ENCODE measurements at places on chromosomes 11 and 22. TPM values are rescaled to one million over a fixed set of nuclear protein-coding genes. Genes with fewer than 3 reads are reported as not detected.
A peak's percentile ranks its signal among the peaks of the same experiment; 100 is the strongest.

DNA sequence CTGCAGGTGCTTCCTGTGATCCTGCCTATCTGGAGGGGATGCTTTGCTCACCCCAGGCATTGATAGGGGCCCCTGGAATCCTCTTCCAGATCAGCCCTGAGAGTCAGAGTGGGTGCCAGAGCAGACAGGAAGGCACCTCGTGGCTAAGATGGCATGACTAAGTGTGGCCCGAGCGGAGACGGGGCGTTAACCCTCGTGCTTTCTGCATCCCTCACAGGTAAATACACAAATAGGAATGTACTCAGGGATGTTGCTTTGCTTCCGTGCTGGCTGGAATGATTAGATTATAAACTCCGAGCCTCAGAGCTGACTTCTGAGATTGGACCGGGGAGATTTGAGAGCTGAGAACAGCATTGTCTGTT is 312.7 kb upstream of the B3GAT1 start:
- no peaks in the 10 kb centered on the region for H3K4me1 ChIP-seq
- H3K36me3 ChIP-seq: no peaks in the 10 kb centered on the region
- DNase-seq: no peak
- H3K27me3 ChIP-seq: no peaks in the 10 kb centered on the region
- no peak overlapping the region for H3K4me3 ChIP-seq
- H3K27ac ChIP-seq: no peak overlapping the region

DNA sequence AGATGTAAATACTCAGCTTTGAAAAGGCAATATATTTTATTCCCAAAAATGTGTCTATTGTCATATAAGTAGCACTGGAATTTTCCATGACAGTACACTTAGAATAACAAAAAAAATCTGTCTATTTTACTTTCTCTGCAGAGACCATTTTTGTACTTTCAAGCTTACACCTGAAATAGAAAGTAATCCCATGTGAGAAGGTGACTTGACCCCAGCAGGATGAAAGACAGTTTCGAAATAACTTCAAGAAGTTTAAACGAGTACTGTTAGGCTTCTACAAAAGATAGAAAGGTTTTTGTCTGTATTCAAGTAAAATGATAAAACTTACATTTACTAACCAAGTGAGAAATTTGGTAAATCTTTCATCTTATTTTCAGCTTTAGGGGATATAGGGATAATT is 259.9 kb upstream of the CTSC start:
- no peaks in the 10 kb centered on the region for H3K27me3 ChIP-seq
- H3K4me1 ChIP-seq: no peaks in the 10 kb centered on the region
- no peak overlapping the region for H3K4me3 ChIP-seq
- no peak overlapping the region for H3K27ac ChIP-seq

- H3K27me3 ChIP-seq: no peaks in the 10 kb centered on the region
- H3K36me3 ChIP-seq: no peaks in the 10 kb centered on the region
- H3K4me1 ChIP-seq: peaks cover 7% of the 10 kb centered on the region
- peak; percentile 81 for DNase-seq
- H3K27ac ChIP-seq: no peak overlapping the region
- H3K4me3 ChIP-seq: no peak overlapping the region
Observed at GRCh38 chr11:134050541-134051383, 18.1 kb upstream of the JAM3 start.

ACER3 gene
- total RNA-seq: 2.9 TPM

GUCD1 gene
- total RNA-seq: 144 TPM

RRM1 gene
- total RNA-seq: 69.0 TPM

- no peak for DNase-seq
- H3K27ac ChIP-seq: no peak overlapping the region
- H3K27me3 ChIP-seq: no peaks in the 10 kb centered on the region
Observed at GRCh38 chr11:76329983-76330382, 50.9 kb downstream of the THAP12 start.

GRCh38 chr11:473962-474785 is 24.1 kb downstream of the PTDSS2 start:
- no peak overlapping the region for H3K27ac ChIP-seq
- H3K4me1 ChIP-seq: no peaks in the 10 kb centered on the region

ROM1 gene
- total RNA-seq: 0.45 TPM

TNNT3 gene
- not detected for total RNA-seq
